Brain microvascular endothelial cell (primary cell): ENCODE measurements at places on chromosomes 5 and 9.
A peak's percentile ranks its signal among the peaks of the same experiment; 100 is the strongest.

DNA sequence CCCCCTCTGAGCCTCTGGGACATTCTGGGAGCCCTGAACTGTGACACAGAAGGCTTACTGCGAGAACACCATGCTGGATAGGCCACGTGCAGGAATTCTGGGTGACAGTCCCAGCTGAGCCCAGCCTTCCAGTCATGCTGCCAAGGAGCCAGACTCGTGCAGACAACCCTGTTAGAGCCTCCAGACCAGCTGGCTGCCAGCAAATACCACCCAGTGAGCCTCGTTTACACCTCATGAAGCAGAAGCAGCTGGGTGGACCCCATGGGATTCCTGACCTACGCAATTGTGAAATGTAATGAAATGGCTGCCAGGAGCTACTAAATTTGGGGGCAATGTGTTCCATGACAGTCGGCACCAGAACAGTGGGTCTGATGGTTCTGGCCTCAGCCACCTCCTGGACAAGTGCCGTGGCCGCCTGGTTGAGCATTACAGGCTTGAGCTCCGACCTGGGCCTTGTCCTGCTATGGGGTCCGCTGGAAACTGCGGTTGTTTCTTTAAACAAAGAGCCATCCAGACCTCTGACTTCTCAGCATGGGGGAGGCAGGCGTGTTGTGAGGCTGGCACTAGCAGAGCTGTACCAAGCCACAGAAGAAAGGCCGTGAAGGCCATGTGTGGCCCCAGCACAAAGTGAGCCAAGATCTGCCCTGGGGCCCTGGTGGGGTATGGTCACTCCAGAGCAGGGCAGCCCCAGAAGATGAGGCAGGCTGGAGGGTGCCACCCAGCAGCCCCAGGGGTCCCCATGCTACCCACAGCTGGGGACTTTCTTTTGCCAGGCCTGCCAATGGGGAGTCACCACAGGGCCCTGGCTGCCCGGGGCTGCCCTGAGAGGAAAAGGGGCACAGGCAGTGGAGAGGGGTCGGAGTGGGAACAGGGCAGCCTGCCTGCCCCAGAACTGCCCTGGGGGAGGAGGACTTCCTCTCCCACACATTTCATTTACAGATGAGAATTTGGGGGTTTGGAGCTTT, 19.3 kb upstream of the RXRA start:
- no peak for DNase-seq

GRCh38 chr5:159171274-159171673, 38.1 kb downstream of the RNF145 start:
- no peak for DNase-seq

GRCh38 chr9:14906000-14906399, 4.2 kb downstream of the FREM1 start:
- no peak for DNase-seq

DNA sequence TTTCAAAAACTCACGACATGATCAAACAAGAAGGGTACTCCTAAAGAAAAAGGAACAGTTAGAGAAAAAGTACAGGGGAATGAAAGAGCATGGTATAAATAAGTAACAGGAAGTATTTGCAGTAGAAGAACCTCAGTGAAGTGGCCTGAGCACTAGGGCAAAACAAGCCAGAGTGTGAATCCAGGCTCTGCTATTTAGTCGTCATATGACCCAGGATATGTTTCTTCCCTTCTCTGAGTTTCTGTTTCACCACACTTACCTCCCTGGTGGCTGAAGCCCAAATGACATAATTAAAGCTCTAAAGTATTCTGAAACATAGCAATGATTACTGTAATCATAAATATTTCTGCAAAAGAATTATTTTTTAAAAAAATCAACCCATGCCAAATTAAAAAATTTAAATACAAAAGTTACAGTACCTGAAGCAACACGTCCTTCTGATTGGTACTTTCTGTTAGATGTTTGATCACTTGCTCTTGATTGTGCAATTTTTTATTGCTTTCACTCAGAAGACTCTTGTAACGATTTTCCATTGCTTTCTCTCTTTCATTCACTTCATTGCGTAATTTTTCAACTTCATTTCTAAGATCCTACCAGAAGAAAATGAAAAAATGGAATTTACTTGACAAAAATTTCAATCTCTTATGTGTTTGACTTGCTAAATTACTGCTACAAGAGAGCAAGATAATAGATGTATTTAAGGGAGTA, 88.9 kb downstream of the CDK5RAP2 start:
- DNase-seq, result no peak

DNA sequence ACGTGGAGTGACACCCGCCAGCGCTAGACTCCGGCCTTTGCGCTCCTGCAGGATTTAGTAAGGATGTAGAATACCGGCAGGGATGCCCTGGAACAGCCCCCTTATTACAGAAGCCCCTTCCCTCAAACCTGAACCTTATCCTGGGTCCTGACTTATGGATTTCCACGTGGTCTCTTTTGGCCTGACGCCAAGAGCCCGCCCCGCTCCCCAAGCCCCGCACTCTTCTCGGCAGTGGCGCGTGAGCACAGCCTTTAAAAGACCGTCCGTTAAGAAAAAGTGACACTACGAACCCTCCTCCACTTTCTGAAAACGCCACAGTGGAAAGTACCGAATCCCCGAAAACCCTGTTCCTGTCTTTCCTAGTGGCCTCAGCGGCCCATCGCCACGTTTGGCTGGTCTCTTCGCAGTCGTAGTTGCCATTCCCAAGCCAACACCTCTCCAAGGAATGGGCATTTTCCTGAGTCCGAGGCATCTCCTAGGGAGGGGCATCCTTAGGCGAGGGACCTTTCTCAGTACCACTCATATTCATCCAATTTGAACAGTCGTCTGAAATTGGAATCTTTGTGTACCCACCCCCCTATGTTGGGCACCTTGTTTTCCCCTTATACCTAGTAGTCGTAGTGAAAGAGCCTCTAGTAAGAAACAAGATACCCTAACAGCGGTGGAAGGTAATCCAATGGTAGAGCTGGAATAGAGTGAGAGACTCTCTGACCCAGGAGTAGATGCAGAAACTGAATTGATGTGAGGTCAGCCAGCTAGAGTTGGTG, 732 bp upstream of the MCIDAS start:
- no peak for DNase-seq

DNA sequence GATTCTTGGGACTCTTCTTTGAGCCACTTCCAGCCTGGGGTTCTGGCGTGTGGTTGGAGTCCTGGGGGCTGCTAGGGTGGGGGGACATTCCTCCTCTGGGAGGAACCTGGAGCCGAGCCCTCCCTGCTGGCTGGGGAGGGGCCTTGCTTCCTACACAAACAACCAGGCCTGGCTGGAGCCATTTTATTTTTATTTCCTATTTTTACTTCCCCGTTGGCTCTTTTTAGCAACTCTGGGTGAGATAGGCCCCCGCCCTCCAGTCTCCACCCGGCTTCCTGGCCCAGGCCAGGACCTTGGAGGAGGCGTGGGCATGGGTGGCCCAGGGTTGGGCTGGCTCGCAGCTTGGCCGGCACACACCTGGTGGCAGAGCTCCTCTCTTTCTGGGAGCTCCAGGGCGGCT, 15.1 kb downstream of the RXRA start:
- DNase-seq, result no peak

DNA sequence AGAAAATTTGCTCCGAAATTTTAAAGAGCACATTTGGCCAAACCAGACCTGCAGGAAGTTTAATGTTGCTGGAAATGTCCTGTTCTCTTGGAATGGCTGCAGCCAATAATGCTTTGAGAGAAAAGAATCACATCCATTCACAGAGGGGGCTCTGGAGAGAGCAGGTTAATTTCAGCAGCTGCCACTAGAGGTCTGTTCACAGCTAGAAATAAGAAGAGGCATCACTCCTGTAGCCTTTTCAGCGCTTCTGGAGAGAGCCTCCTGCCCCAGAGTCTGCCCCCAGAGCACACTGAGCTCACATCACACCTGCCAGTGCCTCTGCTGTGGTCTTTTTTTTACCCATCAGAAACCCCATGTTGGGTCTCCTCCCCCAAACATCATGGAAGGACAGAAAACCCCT, 124.8 kb upstream of the RAD23B start:
- peak; percentile 52 for DNase-seq

- DNase-seq, result peak; percentile 44
These were observed 3.7 kb upstream of the WDR31 start for GRCh38 chr9:113343732-113344231.

DNA sequence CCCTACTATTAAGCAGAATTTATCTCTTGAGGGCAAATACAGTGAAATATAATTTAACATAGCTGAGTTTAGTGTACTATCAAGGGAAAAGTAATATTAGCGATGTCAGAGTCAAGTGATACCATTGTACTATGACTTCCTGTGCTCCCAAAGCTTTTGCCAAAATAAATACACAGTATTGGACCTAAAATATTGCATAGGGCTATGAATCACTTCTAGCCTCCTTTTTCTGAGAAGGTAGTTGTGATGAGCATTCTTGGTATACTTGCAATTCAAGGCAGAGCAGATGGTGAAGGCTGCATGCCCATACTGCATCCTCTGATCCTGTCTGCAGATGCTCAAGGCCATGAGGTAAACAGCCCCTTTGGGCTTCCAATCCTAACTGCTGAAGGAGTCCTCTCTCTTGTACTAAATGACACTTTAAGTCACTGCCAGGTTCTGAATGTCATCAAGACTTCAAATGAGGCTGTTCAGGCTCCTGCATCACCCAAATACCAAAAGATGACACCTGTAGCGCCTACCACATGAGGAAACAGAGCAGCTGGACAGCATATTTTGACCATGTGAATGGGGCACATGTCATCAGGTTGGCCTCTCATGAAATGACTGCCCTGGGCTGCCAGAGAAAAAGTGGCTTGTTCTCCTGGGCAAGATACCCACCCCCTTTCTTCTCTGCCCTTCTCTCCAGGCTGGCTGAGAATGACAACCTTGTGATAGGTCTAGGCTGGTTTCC, 29.7 kb upstream of the PPP2CA start:
- DNase-seq, result peak; percentile 47

DNA sequence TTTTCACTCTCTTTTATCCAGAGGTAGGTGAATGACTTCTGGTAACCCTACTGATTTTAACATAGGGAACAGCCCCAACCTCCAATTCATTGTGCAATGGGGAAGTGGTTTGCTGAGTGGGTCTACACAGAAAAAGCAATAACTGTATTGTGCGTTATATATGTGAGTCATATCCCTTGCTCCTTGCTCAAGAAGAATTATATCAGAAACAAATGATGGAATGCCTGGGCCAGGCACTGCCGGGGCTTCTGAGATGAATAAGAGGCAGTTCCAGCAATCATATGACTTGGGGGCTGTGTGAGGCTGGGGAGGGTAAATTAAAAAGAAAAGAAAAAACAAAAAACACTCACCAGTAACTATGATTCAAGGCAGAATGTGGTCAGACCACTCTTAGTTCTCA, 79.2 kb upstream of the ABCA1 start:
- DNase-seq, result peak; percentile 97

DNA sequence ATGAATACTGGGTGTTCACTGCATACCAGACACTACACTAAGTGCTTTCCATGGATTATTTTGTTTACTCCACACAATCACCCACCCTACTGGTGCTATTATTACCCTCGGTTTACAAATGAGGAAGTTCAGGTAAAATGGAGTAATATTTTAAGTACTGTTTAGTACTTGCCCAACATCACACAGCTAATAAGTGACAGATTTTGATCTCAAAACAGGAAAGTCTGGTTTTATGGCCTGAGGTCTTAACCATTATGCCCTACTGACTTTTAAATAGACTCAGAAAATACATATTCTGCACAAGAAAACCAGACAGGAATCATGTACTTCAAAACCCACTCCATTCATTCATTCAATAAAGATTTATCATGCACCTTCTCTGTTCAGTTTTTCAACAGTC, 431.0 kb upstream of the TLE4 start:
- DNase-seq, result no peak

- DNase-seq, result no peak
These were observed 180.3 kb downstream of the SEMA6A start for GRCh38 chr5:116394186-116394867.

GRCh38 chr5:180306796-180307195, 14.9 kb upstream of the MAPK9 start:
- no peak for DNase-seq
